ENCODE measurements at places on chromosomes 4 and X.

GRCh38 chrX:107549504-107549903 lies 78.8 kb upstream of the PRPS1 start:
- no peaks in the 10 kb centered on the region for H3K36me3 ChIP-seq
- no peak overlapping the region for H3K4me3 ChIP-seq
- no peak overlapping the region for H3K27ac ChIP-seq
- H3K27me3 ChIP-seq: no peaks in the 10 kb centered on the region

DNA sequence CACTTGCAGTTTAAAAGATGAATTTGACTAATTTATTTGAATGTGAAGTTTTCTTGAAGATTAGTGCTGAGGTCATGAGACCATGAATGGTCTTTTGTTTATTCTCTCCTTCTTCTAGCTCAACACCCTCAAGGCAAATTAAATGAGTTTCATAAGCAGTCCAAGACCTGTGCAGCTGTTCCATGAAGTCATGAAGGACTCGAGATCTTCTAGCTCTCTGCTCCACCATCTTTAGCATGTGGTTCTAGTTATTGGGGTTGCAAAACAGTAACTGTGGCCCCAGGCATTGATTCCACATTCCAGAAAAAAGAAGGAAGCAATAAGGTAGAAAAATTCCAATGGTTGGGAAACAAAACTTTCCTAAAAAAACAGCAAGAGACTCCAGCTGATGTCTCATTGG lies 84.2 kb upstream of the HS3ST1 start:
- DNase-seq: no peak
- no peak overlapping the region for H3K4me3 ChIP-seq
- H3K27me3 ChIP-seq: no peaks in the 10 kb centered on the region
- H3K36me3 ChIP-seq: no peaks in the 10 kb centered on the region
- H3K27ac ChIP-seq: no peak overlapping the region

DNA sequence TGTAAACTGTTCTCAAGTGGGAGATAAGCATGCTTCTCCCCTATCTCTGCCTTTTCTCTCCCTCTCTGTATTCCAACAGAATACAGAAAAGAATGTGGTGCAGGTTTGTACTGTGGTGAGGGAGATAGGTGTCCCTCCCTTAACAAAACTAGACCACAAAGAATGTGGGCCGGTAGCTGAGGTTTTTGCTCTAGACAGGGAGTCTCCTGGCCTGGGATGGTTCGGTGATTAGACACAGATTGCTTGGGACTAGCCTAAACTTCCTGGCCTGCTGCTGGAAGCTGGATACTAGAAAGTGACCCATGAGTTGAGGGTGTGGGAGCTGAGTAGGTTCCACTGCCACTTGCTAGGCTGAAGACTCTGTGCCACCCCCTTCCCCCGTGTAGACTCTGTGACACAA lies 143.0 kb downstream of the CXXC4 start:
- no peaks in the 10 kb centered on the region for H3K4me1 ChIP-seq
- no peak overlapping the region for H3K4me3 ChIP-seq
- H3K27me3 ChIP-seq: no peaks in the 10 kb centered on the region
- no peaks in the 10 kb centered on the region for H3K36me3 ChIP-seq

- no peak overlapping the region for H3K27ac ChIP-seq
- H3K4me1 ChIP-seq: no peaks in the 10 kb centered on the region
- no peaks in the 10 kb centered on the region for H3K27me3 ChIP-seq
- no peak overlapping the region for H3K4me3 ChIP-seq
- no peaks in the 10 kb centered on the region for H3K36me3 ChIP-seq
Measured at GRCh38 chr4:63085091-63085490, 1324.2 kb downstream of the TECRL start.

- H3K36me3 ChIP-seq: no peaks in the 10 kb centered on the region
- no peak overlapping the region for H3K4me3 ChIP-seq
- no peak overlapping the region for H3K27ac ChIP-seq
- DNase-seq: no peak
Measured at GRCh38 chr4:65580551-65580950, 89.7 kb downstream of the EPHA5 start.

DNA sequence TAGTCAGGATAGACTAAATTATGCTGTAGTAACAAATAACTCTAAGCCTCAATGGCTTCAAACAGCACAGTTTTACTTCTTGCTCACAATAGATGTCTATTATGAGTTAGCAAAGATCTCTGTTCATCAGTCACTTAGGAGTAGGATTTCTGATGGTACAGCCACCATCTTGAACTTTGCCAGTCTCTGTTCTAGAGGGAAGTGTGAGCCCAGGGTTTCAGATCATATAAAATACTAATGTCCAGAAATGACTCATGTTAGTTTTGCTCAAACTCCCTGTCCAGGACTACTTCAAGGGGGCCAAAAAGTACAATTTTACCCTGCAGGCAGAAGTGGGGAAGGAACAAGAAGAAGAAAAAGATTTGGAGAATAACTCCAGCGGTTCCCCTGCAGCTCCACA lies 77.1 kb upstream of the LSM6 start:
- peaks cover 4% of the 10 kb centered on the region for H3K36me3 ChIP-seq
- no peak overlapping the region for H3K4me3 ChIP-seq
- no peaks in the 10 kb centered on the region for H3K27me3 ChIP-seq
- H3K27ac ChIP-seq: no peak overlapping the region

DNA sequence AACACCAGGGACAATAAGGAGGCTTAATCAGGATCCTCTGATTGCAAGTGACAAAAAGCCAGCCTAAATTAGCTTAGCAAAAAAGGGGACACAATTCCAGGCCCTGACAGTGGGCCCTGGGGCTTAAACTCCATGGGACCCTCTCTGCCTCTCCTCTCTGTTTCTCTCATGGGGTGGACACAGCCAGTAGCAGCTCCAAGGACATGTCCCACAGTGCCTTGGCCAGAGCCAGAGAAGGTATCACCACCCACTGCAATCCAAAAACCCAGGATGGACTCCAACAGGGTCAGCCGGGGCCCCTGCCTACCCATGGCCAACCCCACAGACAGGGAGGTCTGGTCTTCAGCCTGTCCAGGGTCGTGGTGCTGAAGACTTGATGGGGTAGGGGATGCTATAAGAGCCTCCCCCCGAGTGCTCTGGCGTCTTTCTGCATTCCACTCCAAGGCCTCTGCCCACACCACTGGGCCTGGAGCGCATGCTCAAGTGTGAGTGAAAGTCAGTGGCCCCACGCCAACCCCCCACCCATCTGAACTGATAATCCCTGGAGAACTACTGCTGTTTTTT lies 19.7 kb upstream of the PPP2R2C start:
- H3K4me1 ChIP-seq: no peaks in the 10 kb centered on the region
- no peak overlapping the region for H3K27ac ChIP-seq
- no peaks in the 10 kb centered on the region for H3K27me3 ChIP-seq
- no peak overlapping the region for H3K4me3 ChIP-seq

- no peaks in the 10 kb centered on the region for H3K27me3 ChIP-seq
- peak overlapping the region; percentile 67 for H3K27ac ChIP-seq
Measured at GRCh38 chr4:138894709-138895108, 120.9 kb upstream of the NOCT start.

- no peaks in the 10 kb centered on the region for H3K27me3 ChIP-seq
- no peaks in the 10 kb centered on the region for H3K36me3 ChIP-seq
- DNase-seq: no peak
- no peaks in the 10 kb centered on the region for H3K4me1 ChIP-seq
- H3K4me3 ChIP-seq: no peak overlapping the region
Measured at GRCh38 chr4:185685804-185686203, 126.2 kb downstream of the SORBS2 start.

DNA sequence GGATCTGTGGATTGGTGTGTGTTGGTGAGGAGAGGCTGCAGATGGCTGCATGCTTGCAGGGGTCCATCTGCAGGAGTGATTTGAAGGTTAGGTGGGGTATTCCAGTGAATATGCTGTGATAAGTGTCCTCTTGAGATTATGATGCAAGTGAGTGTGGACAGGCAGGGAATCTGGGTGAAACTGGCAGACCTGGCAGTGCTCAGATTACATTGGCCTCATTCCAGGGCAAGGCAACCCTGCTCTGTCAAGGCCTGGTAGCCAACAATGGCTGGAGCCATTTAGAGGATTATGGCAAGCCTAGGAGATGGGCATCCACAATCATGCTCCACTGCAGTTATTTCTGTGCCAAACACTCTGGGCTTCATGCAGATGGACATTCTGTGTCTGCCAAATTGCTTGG lies 113.9 kb downstream of the RTL3 start:
- no peak overlapping the region for H3K27ac ChIP-seq
- H3K4me3 ChIP-seq: no peak overlapping the region
- H3K4me1 ChIP-seq: no peaks in the 10 kb centered on the region
- no peak for DNase-seq
- no peaks in the 10 kb centered on the region for H3K36me3 ChIP-seq
- H3K27me3 ChIP-seq: no peaks in the 10 kb centered on the region

DNA sequence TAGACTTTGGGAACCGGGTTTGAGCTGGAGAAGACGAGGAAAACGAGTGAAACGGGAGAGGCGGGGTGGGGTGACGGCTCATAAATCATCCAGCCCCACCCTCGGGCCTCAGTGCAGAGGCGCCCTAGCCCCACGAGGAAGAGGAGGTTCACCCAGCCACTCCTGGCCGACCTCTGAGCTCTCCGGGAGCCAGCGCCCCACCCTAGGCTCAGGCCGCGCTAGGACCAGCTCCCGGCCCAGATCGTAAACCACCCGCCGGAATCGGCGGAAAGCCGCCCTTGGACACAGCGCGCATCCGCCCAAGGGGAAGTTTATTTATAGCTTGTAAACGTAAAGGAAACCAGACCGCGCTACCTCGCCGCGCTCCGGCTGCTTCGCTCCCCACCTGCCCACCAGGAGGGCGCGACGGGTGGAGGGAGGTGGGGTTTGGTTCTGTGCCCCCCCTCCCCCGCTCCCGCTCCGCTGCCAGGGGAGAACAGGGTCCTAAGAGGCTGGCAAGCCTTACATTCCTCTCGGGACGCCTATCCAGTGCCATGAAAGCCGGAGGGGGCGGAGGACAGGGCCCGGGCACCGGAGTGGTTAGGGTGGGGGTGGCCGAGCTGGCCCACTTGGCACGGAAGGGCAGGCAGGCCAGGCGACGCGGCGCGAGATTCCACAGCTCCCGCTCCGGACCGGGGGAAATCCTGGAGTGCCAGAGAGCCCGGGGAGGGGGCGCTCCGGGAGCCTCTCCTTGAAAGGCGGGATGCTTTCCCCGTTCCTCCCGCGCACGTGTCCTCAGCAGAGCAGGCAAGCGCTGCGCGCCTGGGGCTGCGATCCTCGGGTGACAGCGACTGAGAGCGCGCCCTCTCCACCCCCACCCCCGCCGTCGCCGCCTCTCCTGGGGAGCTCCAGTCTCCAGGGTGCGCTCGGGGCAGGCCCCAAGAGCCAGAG lies 84.2 kb downstream of the BCOR start:
- peak; percentile 91 for DNase-seq
- peak overlapping the region; percentile 67 for H3K4me3 ChIP-seq
- peaks cover 34% of the 10 kb centered on the region for H3K27me3 ChIP-seq

DNA sequence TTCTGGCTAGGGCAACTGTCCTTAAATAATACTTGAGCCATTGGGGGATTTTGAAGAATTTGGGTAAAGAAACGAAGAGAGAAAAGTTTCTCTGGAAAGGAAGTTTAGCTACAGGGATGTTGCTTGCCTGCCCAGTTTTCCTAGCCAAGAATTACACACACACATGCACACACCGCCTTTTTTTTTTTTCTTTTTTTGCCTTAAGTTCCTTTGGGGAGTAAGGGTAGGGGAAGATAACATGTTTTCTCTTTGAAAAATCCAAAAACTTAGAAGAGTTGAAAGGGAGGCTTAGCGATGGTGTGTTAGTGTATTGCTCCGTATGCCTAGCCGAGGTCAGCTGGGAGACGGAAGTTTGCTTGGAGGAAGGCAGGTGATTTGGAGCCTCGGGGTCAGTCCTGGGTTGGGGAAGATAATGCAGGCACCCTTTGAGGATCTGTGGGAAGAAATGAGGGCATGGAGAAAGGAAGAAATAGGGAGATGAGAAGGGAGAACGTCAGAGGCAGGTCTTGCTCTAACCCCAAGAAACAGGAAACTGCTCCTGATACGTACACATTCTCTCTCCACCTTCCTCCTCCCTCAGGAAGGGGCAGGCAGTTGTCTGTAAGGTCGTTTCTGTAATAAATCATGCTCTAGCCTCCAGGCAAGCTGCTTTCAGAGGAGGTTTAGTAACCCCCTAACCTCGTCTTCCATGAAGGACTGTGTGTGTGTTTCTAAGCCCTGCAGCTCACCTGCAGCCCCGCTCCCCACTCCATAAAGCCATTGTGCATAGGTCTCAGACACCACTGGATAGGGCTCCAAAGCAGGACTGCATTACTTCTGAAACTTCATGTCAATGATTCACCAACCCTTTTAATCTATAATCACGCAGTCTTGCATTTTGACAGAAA lies 10.5 kb downstream of the KLF3 start:
- H3K36me3 ChIP-seq: no peaks in the 10 kb centered on the region
- peak overlapping the region; percentile 91 for H3K27ac ChIP-seq
- H3K4me3 ChIP-seq: peak overlapping the region; percentile 2
- peak; percentile 48 for DNase-seq

- H3K4me1 ChIP-seq: peaks cover 3% of the 10 kb centered on the region
- H3K27me3 ChIP-seq: no peaks in the 10 kb centered on the region
- no peak for DNase-seq
- H3K36me3 ChIP-seq: no peaks in the 10 kb centered on the region
Measured at GRCh38 chrX:111180750-111181240, 84.8 kb downstream of the PAK3 start.

GRCh38 chr4:149498246-149498645 lies 317.4 kb downstream of the IQCM start:
- no peak overlapping the region for H3K27ac ChIP-seq
- no peak overlapping the region for H3K4me3 ChIP-seq
- no peaks in the 10 kb centered on the region for H3K4me1 ChIP-seq

DNA sequence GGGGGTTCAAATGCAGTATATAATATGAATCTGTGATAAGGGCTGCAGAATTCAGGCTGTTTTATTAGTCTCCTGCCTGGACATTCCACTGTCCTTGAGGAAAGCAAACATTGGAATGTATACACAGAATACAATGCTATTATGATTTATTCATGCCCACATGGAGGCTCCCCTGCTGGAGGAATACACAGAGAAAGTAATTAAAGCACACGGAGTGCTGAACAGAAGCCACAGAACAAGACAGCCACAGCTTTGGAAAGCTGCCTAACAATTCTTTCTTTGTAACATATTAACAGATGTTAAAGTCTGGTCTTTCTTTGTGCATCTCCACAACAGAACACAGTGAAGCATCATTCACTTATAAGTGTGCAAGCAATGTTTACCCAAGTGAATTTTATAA lies 155.8 kb downstream of the ARAP2 start:
- no peak overlapping the region for H3K4me3 ChIP-seq
- no peaks in the 10 kb centered on the region for H3K4me1 ChIP-seq
- H3K36me3 ChIP-seq: no peaks in the 10 kb centered on the region
- no peak for DNase-seq
- H3K27me3 ChIP-seq: no peaks in the 10 kb centered on the region
- no peak overlapping the region for H3K27ac ChIP-seq

- peak overlapping the region; percentile 27 for H3K27ac ChIP-seq
- no peaks in the 10 kb centered on the region for H3K36me3 ChIP-seq
- peak; percentile 35 for DNase-seq
- no peaks in the 10 kb centered on the region for H3K27me3 ChIP-seq
- H3K4me1 ChIP-seq: no peaks in the 10 kb centered on the region
- no peak overlapping the region for H3K4me3 ChIP-seq
Measured at GRCh38 chrX:108331126-108331909, 106.9 kb downstream of the COL4A6 start.

All from hepatocyte (in vitro differentiated cells).